ENCODE measurements at places on chromosomes 3 and 15. TPM values are rescaled to one million over a fixed set of nuclear protein-coding genes. Genes with fewer than 3 reads are reported as not detected.

AHSG gene
- 0.27 TPM for total RNA-seq

CKMT1B gene
- 3.3 TPM for total RNA-seq

TRAT1 gene
- total RNA-seq, result not detected

HDDC3 gene
- 16.6 TPM for total RNA-seq

MAP2K5 gene
- 26.0 TPM for total RNA-seq

NAALADL2 gene
- total RNA-seq, result 10.4 TPM

C3orf85 gene
- not detected for total RNA-seq

CPOX gene
- total RNA-seq, result 24.4 TPM

RHOV gene
- 4.4 TPM for total RNA-seq

CCK gene
- 1.1 TPM for total RNA-seq

GALNT15 gene
- total RNA-seq, result 0.46 TPM

STX19 gene
- not detected for total RNA-seq

TLR9 gene
- not detected for total RNA-seq

GRCh38 chr3:7322957-7323669, 462.2 kb downstream of the GRM7 start:
- no peak for DNase-seq

- no peak for DNase-seq
These were observed 15.4 kb downstream of the CRTC3 start for GRCh38 chr15:90545095-90545494.

GRCh38 chr3:14802381-14802731, 16.4 kb upstream of the FGD5 start:
- no peak for DNase-seq

- no peak for DNase-seq
These were observed 94.7 kb downstream of the CCNL1 start for GRCh38 chr3:157065201-157065600.

- no peak for DNase-seq
These were observed at the start of gene CD96 for GRCh38 chr3:111541911-111542483. CD96 (plus strand) TSS chr3:111542197; CDS start chr3:111542249, 52 bp downstream.

- no peak for DNase-seq
These were observed 827 bp upstream of the INO80 start for GRCh38 chr15:41116962-41117252.

DNA sequence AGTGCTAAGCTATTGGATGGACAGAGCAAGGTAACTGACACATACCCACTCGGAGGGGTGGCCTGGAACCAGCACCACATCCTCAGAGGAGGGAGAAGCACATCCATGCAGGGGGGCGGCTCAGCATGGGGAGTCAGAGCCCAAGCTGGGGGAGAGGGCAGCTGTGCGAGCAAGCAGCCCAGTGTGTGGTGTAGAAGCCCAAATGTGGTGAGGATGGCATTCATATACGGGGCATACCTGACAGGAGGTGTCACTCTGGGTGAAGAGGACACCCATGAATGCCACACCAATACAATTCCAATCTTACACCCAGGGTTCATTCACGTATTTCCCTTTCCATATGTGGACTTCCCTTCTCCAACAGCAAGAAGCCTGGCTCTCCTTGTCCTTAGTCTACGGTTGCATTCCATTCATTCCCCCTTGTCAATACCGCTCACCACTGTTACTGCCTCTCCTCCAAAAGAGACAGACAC, 58.7 kb upstream of the ACAN start:
- no peak for DNase-seq

DNA sequence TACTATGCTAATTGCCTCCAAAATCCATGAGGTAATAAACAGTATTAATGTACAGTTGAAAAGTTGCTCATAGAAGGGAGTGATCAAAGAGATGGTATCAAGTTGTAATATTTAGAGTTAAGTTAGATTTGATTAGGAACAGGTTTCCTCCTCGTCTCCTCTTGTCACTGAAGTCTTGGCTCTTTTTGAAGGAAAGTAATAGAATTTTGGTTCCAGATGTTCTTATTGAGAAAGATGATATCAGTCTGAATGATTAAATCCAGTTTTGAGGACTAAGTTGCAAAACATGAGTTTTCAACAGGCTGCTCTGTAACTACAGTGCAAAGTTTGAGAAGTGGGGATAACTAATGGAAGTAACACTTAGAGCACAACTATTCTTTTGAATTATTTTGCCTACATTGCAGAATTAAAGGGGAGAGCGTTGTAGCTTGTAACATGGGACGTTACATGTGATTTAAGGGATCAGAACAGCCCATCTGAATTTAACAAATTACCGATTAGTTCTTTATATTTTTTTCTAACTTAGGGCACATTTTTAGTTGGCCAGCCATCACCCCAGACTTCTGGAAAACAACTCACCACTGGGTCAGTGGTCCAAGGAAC, 48.3 kb downstream of the MAP6D1 start:
- DNase-seq, result no peak

DNA sequence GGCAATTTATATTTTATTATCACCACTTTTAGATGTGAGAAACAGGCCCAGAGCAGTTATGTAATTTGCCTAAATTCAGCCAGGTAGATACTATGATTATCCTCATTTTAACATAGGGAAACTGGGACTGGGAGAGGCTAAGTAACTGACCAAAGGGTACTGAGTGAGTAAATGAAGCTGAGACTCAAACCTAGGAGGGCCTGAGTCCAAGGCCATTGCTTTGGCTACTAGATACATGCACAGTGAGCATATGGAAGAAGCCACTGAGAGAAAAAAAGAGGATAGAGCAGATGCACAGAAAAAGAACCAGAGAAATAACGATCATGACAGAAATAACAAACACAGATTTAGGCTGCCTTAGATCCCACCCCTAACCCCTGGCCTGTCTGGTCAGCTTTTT, 33.6 kb downstream of the USF3 start:
- no peak for DNase-seq

- DNase-seq, result no peak
These were observed 114.4 kb downstream of the ANP32A start for GRCh38 chr15:68706256-68706655.

- no peak for DNase-seq
These were observed 55.2 kb downstream of the AQR start for GRCh38 chr15:34914317-34914716.

GRCh38 chr15:101115393-101115785, 136.5 kb downstream of the CHSY1 start:
- DNase-seq, result no peak

DNA sequence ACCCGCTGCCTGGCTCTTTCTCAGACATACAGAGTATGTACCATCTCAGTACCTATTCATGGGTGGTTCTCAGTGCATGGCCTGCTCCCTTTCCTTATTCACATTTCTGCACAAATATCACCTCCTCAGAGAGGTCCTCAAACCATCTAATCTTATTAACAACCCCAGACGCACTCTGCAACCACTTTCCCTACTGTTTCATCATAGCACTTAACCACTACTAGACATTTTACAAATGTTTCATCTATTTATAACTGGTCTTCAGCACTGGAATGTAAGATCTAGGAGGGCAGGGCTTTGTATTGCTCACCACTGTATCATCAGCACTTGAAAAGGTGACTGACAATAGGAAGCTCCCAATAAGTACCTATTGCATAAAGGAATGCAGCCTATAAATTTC, 45.1 kb downstream of the TNIK start:
- no peak for DNase-seq

DNA sequence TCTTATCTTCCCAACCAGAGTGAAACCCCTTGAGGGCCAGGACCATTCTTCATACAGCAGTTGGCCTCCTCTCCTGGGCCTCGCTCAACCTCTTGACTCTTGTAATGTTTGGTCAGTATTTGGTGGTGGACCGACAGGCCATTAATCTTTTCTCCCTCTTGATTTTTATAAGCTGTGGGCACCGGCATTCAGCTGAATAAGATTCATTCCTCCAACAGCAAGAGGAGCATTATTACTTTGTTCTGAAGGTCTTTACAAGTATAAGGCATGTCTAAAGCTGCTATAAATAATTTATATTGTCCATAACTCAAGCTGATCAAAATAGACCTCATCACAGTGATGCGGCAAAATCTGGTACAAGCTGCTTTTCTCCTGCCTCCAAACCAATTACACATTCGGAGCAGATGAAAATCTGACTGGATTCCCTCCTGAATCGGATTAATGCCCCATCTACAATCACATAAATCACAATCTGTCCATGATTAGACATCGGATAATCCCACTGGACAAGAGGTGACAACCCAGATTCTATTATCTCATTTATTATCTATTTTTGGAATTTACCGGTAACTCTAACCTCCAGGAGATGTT, 8.4 kb upstream of the ISL2 start:
- no peak for DNase-seq

DNA sequence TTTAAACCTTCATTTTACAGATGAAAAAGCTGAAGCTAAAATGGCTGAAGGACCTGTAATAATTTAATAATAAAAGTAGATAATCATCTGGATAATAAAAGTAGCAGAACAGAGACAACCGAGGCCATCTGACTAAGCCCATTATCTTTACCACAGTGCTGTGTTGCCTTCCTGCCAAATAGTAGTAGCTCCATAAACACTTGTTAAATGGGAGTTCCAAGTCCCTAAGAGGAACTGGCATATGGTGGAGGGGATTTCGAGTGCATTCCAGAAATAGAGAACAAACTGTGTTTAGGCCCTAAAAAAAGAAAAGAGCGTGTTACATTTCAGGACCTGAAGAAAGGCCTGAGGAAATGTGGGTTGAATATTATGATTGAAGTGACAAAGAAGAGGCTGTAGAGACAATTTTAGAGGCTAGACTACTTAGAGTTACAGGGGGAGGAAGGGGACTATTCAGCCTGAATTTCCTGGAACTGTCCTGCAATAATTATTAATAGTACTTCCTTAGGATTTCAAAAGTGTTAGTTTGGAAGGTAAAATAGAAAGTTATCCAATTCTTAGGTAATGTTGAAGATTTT, 424.3 kb downstream of the ROBO2 start:
- no peak for DNase-seq

DNA sequence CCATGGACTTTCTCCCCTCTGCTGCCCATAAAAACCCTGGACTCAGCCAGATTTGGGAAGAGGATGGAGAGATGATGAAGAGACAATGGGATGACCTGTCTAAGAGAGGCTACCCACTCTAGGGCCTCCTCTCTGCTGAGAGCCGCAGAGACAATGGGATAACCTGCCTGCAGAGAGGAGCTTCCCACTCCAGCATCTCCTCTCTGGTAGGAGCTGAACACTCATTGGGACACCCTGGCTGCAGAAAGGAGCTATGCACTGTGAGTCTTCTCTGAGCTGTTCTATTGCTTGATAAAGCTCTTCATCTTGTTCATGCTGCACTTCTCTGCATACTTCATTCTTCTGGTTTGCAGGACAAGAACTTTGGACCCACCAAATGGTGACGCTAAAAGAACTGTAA, 4.5 kb upstream of the XCR1 start:
- DNase-seq, result no peak

DNA sequence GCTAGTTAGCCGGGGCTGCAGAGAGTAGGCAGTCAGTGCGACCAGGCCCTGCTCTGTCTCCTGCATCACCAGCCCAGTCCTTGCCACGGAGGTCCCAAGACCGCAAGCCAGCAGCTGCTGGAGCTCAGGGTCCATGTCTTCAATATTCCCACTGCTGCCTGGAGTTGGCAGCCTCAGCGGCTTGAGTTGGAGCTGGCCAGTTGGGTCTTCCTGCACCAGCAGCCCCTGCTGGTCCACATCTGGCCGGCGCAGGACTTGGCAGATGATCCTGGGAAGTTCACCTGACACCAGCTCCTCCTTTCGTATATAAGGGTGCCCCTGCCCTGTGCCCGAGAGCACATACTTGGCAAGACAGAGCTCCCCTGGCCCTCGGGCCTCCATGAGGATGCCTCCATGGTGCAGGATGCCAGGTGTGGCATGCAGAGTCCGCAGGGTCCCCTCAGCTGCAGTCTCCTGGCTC, 5.7 kb downstream of the XIRP1 start:
- no peak for DNase-seq

DNA sequence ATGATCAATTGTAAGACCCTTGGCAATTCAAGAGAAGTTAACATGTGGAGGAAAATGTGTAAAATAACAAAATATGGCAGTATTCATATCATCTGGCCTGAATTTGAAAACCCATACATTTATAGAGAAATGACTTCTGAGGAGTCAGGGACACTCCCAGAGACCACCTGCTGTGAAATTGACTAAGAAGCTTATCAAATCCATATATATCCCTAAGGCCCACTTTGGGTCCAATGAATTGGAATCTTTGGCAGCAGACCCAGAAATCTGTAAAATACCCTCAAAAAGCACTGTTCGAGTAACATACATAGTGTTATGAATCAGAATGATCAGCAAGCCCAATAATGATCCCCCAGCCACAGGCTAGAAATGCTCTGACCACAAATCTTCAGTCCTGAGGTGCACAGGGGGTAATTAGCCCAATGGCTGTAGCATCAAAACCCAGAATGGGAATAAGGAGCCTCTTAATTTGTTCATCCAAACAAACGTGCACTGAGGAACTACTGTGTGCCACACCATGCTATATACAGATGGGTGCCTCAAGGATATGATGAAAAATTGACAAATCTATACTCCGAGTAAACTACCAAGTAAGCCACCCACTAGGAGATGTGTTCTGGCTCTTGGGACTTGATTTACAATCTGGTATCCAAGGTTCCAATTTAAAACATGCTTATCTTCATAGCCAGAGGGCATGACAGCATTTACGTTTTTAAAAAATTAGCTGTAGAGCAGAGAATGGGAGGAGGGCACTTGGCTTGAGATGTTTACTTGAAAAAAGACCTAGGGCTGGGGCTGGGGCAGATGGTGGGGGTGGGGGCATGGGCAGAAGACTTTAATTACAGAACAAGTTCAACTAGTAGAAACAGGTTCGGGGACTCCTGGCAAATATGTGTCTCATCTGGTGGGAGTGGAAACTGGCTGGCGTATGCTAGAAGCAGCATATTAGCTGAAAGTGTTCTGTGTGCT, 9.1 kb upstream of the ARHGEF3 start:
- DNase-seq, result no peak

- no peak for DNase-seq
These were observed 1.1 kb upstream of the MYH15 start for GRCh38 chr3:108511490-108511889.

DNA sequence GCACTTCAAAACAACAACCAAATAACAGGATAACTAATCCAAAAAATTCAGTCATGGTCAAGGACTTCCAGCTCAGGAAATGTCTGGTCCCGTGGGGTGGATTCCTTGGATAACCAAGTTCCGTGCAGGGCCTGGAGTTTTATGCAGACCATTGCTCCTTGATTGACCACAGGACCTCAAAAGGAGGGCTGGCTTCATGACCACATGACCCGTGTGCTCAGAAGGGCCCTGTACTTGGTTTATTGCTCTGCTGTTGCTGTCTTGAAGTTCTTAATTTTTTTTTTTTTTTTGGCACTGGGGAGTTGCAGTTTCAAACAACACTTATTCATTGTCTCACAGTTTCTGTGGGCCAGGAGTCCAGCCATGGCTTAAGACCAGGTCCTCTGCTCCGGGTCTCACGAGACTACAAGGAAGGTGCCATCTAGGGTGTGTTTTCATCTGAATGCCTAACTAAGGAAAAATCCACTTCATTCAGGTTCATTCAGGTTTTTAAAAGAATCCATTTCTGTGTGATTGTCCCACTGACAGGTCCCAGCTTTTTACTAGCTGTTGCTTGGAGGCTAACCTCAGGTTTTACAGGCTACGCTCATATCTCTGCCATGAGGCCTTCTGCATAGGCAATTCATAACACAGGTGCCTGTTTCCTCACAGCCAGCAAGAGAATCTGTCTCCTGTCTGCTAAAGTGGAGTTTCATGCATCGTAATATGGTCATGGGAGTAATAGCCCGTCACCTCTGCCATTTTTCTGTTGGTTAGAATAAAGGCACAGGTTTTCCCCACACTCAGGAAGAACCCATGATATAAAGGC, 65.3 kb downstream of the FLNB start:
- no peak for DNase-seq

All from progenitor cell of endocrine pancreas (in vitro differentiated cells).